ENCODE measurements at places on chromosomes 1 and 21.
A peak's percentile ranks its signal among the peaks of the same experiment; 100 is the strongest.

GRCh38 chr1:111561328-111561727 lies 57.9 kb upstream of the ADORA3 start:
- DNase-seq = no peak

DNA sequence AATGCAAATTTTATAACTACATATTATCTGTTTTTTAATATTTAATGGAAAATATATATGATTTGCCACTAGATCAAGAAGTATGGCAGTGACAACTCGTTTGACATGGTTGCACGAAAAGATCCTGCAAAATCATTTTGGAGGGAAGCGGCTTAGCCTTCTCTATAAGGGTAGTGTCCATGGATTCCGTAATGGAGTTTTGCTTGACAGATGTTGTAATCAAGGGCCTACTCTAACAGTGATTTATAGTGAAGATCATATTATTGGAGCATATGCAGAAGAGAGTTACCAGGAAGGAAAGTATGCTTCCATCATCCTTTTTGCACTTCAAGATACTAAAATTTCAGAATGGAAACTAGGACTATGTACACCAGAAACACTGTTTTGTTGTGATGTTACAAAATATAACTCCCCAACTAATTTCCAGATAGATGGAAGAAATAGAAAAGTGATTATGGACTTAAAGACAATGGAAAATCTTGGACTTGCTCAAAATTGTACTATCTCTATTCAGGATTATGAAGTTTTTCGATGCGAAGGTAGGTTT lies 556 bp downstream of the IFI44 start:
- peak; percentile 3 for DNase-seq

GRCh38 chr1:244874974-244875579 lies 10.7 kb upstream of the HNRNPU start:
- peak; percentile 23 for DNase-seq

- no peak for DNase-seq
Measured at GRCh38 chr1:43932786-43933385, 715 bp upstream of the ARTN start.

- no peak for DNase-seq
Measured at GRCh38 chr1:168585191-168585590, 8.8 kb downstream of the XCL1 start.

DNA sequence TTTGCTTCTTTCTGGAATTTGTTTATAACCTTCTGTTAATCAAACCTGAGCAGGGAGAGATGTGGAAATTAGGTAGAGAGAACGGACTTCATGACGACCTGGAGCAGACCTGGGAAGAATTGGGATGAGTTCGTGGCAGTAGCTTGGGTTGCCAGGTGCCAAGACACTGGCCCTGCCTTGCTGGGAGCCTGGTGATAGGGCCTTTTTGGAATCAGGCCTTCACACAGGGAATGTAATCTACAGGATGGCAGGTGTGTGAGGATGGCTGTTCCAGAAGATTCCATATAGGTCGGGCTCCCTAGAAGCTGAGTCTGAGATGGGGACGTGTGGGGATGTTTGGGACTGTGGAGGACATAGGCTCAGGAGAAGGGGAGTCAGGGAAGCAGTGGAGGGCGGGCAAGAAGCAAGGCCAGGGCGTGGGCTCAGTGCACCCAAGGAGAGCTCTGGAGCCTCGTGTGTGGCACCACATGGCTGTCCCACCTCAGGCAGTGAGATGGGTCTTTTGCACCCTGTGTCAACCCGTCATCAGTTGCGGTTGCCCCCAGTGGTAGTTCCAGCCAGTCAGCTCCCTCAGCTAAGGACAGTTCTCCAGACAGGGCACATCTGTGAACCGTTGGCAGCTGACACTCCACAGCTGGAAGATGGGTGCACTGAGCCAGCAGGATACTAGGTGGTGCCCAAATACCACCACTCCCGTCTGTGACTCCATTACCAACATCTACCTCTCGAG lies 395.9 kb downstream of the MATN1 start:
- DNase-seq = no peak

- DNase-seq = no peak
Measured at GRCh38 chr1:107058245-107059032, 2.0 kb downstream of the PRMT6 start.

DNA sequence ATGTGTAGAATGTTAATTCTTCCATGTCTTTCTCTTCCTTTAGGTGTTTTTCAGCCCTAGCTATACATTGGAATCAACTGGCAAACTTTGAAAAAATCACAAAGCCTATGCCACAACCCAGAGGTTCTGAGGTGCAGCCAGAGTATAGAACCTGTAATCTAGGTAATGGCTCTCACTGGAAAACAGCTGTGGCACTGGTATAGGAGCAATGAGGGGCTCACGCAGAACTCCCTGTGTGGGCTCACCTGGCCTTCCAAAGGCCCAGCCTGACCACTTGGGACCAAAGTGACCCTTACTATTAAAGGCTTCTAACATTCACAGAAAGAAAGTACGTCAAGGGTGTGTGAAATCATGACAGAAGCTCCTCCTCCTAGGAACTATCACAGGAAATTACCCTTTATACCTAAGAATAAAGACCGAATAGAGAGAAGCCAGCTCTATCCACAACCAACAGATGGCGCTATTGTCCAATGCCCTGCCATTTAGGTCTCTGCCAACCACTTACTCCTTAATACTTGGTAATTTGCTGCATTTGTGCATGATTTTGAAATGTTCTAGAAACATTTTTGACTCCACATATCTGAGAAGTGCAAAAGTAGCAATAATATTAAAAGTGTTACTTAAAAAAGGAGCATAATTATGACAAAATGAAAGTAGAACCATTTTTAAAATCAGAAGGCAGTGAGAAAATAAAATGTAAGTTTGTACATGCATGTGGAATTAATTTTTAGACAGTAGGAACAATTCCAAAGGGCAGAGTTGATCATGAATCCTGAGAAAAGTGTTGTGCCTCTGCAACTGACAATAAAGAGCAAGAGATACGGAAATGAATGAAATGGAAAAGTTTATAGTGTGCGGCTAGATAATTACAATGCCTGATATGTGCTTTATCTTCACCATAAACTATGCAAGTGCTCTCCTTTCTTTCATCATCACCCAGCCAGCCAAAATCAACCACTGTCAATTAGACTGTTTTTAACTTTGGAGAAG lies 93.1 kb upstream of the HAO2 start:
- DNase-seq = peak; percentile 67

DNA sequence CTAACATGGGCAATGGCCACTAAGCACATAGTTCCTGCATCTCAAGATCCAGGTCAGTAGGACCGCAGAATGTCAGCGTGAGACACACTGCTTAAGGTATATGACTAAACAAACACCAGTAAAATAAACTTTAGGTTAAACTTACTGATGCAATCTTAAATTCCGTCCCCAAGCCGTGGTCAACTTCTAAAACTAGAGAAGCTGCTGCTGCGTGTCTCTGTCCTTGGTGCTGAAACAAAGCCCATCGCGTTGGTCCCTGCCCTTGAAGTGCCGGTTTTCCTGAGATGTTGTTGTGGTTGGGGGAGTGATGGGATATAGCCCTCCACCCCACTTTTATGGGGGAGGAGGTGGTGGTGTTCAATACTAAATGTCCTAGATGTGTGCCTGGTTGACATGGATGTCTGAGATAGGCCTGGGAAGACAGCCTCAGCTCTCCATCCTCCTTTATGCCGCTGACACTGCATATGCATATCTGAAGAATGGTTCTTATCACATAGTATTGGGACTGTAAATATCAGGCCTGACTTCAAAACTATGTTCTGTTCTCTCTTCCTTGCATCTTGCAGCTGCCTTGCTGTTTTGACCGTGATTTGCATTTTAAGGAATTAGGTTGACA lies 72.0 kb upstream of the KCNA3 start:
- no peak for DNase-seq

DNA sequence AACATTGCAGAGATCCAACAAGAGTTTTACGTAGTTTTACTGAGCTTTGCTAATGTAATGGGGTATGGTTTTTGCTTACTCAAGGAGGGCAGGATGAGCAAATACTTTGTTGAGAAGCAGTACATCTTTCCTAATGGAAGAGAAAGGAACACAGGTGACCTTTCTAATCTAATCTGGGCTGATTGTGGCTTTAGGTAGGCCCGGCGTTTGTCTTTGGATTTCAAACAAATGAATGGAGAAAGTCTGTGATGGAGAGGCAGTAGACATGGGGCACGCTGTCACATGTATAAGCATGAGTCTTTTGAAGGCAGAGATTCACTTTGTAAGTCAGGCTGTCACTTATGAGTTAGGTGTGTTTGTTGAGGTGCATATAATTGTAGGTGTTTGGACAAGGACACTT lies 1.7 kb downstream of the PLEKHM2 start:
- DNase-seq = no peak

All from brain (organoid and tissue), 16 donors.